Thoracic aorta (tissue), 2 donors: ENCODE measurements at places on chromosomes 6 and 20. TPM values are rescaled to one million over a fixed set of nuclear protein-coding genes. Genes with fewer than 3 reads are reported as not detected.

The ARHGAP40 gene
- not detected for total RNA-seq

The CST5 gene
- not detected for total RNA-seq

The SLC17A2 gene
- not detected for total RNA-seq

The GSTA2 gene
- not detected for total RNA-seq

The PGC gene
- 53.1 TPM for total RNA-seq

The PPP1R3G gene
- total RNA-seq, result 7.3 TPM

The CARMIL1 gene
- total RNA-seq, result 60.4 TPM

The MYLK4 gene
- 0.68 TPM for total RNA-seq

The TGM2 gene
- 371 TPM for total RNA-seq

The SLC4A11 gene
- 0.27 TPM for total RNA-seq

The TCP11 gene
- total RNA-seq, result not detected

- no peak for DNase-seq
- H3K36me3 ChIP-seq, result no peaks in the 10 kb centered on the region
- no peaks in the 10 kb centered on the region for H3K27me3 ChIP-seq
- H3K4me3 ChIP-seq, result no peak overlapping the region
These were observed 255.0 kb downstream of the ESR1 start for GRCh38 chr6:152062476-152062875.

- peak within 1 kb of the TSS; percentile 81 for H3K27ac ChIP-seq
- DNase-seq, result peak; percentile 74
- H3K4me1 ChIP-seq, result peaks cover 20% of the 10 kb centered on the region
- H3K27me3 ChIP-seq, result no peaks in the 10 kb centered on the region
These were observed at the start of gene ABCC10 for GRCh38 chr6:43427406-43428111. Gene ABCC10 (plus strand): TSS chr6:43427541. CDS start chr6:43427979, 438 bp downstream.

DNA sequence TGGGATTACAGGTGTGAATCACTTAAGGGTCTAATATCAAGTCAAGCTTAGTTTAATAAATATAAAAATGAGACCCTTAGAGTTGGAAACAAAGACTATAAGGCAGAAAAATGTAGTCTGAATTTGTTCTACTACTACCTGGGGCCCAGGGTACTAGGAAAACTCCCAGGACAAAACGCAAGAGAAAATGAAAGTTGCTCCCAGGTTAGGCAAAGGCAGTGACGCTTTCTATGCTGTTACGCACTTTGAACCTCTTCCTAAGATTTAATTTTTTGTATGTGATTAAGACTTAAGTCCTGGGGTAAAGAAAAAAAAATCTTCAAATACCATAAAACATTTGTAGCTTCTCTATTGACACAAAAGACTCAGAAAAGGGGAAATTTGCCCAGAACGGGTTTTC, 17.3 kb downstream of the DSP start:
- no peak overlapping the region for H3K4me3 ChIP-seq
- H3K27me3 ChIP-seq, result no peaks in the 10 kb centered on the region
- no peaks in the 10 kb centered on the region for H3K36me3 ChIP-seq
- DNase-seq, result no peak
- no peak overlapping the region for H3K27ac ChIP-seq
- H3K4me1 ChIP-seq, result no peaks in the 10 kb centered on the region

DNA sequence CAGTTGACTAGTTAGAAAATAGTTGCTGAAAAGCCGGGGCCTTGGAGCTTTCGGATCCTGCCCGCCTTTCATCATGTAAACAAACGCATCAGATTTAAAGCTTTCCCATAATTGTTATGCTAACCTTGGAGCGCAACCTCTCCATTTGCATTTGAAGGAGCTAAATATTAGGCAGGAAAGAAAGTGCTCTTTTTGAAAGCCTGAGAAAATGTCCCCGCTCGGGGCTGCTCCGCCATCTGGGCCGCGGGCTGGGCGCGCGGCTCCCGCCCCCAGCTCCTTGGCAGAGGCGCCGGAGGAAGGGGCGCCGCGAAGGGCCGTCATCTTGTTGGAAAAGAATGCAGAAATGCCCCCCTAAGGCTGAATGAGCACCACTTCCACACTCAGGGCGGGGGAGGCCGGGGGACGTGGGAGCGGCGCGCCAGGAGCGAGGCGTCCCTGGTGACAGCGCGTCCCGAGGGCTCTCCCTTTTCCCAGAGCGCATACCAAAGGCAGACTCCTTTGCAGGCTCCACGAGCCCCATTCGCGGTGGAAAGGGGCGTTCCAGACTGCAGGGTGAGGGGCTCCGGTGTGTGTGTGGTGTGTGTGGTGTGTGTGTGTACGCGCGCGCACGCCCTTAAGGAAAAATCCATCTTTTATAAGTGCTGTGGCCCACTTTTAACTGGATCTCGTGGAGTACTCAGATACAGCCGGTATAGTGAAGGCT, 145.6 kb upstream of the ID4 start:
- H3K36me3 ChIP-seq, result no peaks in the 10 kb centered on the region
- no peak for DNase-seq
- peaks cover 16% of the 10 kb centered on the region for H3K4me1 ChIP-seq
- H3K27ac ChIP-seq, result peak overlapping the region; percentile 83
- peak overlapping the region; percentile 84 for H3K4me3 ChIP-seq
- H3K27me3 ChIP-seq, result no peaks in the 10 kb centered on the region

GRCh38 chr6:128346569-128346968, 173.8 kb downstream of the PTPRK start:
- H3K27me3 ChIP-seq, result no peaks in the 10 kb centered on the region
- no peak overlapping the region for H3K27ac ChIP-seq
- H3K36me3 ChIP-seq, result no peaks in the 10 kb centered on the region
- no peak overlapping the region for H3K4me3 ChIP-seq

- no peaks in the 10 kb centered on the region for H3K27me3 ChIP-seq
- DNase-seq, result no peak
- H3K4me1 ChIP-seq, result peaks cover 33% of the 10 kb centered on the region
- H3K4me3 ChIP-seq, result peak overlapping the region; percentile 91
- peaks cover 18% of the 10 kb centered on the region for H3K36me3 ChIP-seq
These were observed 1.2 kb downstream of the ECI2 start for GRCh38 chr6:4133941-4134838.

DNA sequence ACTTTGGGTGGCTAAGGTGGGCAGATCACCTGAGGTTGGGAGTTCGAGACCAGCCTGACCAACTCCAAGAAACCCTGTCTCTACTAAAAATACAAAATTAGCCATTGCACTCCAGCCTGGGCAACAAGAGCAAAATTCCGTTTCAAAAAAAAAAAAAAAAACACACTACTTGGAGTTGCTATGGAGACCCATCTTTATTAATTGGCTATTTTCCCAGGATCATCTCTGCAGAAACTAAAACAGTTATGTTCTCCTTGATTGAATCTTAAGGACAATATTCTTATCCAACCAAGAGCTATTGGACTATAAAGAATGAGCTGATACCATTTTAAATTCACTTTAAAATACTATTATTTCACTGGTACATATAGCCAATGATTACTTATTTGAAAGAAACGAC, 14.7 kb downstream of the AKIRIN2 start:
- H3K36me3 ChIP-seq, result no peaks in the 10 kb centered on the region
- H3K4me3 ChIP-seq, result no peak overlapping the region
- H3K4me1 ChIP-seq, result peaks cover 15% of the 10 kb centered on the region
- no peak overlapping the region for H3K27ac ChIP-seq
- H3K27me3 ChIP-seq, result no peaks in the 10 kb centered on the region

DNA sequence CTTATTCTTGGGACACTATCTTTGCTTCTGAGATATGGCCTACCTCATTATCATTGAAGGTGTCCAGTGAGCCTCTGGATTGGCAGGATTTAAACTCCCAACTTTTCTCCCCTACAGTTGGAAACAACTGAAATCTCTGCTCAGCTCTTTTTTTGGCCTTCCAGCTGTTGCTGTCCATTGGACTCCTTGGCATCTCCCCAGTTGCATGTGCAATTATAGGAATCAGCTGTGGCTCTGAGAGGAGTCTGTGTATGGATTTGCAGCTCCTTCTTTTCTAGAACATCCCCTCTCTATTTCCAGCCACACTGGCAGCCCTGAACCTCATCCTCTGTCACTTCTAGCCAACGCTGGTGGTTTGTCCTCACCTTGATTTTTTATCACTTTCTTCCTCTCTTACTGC, 21.2 kb downstream of the RAB22A start:
- DNase-seq, result no peak

- DNase-seq, result no peak
- no peaks in the 10 kb centered on the region for H3K4me1 ChIP-seq
- H3K27ac ChIP-seq, result no peak overlapping the region
- no peaks in the 10 kb centered on the region for H3K27me3 ChIP-seq
- H3K36me3 ChIP-seq, result no peaks in the 10 kb centered on the region
- H3K4me3 ChIP-seq, result no peak overlapping the region
These were observed 11.1 kb upstream of the IL17F start for GRCh38 chr6:52255434-52255833.

GRCh38 chr20:60092729-60093128, 134.5 kb downstream of the CDH26 start:
- H3K27ac ChIP-seq, result no peak overlapping the region
- no peak for DNase-seq
- peaks cover 2% of the 10 kb centered on the region for H3K4me1 ChIP-seq
- H3K27me3 ChIP-seq, result no peaks in the 10 kb centered on the region
- H3K4me3 ChIP-seq, result no peak overlapping the region

DNA sequence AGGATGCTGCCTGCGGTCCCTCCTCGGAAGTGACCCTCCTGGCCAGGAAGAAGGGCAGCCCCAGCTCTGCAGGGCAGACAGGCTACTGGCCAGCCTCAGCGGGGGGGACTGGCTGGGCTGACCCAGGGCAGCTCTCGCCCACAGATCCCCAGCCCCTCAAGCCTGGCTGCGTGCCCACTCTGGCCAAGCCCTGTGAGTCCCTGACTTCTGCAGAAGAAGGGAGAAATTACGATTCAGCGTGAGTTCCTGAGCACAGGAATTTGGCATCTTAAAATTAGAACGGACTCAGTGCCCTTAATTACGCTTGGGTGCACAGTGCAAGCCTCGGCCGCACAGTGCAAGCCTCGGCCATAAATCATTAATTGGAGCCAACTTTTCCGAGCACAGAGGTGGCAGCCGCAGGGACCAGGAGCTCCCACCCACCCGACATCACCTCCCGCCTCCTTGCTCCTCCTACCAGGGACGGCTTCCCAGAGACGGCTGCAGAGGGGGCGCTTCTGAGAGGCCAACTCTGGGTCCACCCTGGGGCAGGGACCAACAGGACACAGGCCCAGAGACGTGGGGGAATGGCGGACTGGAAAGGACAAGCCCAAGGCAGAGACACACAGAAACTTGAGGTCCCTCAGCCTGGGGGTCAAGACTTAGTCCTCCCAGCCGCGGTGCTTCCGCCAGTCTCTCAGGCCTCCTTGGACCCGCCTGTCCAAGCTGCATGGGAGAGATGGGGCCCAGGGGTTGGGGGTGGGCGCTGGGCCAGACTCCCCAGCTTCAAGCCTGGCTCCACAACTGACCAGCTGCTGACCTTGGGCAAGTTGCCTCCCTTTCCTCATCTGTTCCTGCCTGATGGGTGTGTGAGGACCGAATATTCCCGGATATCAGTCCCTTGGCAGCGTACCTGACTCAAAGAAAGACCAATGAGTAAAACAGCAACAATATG, 165.4 kb downstream of the TAF4 start:
- no peak overlapping the region for H3K4me3 ChIP-seq
- H3K27me3 ChIP-seq, result no peaks in the 10 kb centered on the region
- H3K4me1 ChIP-seq, result no peaks in the 10 kb centered on the region
- no peak overlapping the region for H3K27ac ChIP-seq
- DNase-seq, result no peak

DNA sequence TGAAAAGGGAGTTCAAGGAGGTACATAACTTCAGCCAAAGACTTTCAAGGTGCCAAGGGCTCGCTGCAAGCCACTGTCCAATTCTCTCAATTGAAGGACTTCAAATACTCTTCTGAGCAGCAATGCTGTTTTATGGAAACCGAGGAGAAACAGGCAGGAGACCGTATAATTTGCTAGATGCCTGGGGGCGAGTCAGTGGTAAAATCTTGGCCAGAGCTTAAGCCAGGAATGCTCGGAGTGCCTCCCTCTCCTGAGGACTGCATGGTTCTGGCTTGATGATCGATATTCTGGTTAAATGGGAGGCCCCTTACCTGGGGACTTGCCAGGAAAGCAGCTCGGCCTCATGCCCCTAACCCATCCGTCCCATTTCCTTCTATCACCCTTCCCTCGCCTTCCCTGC, 35.8 kb upstream of the NOP56 start:
- no peaks in the 10 kb centered on the region for H3K27me3 ChIP-seq
- H3K4me3 ChIP-seq, result no peak overlapping the region
- H3K4me1 ChIP-seq, result no peaks in the 10 kb centered on the region

- no peak overlapping the region for H3K27ac ChIP-seq
- no peak for DNase-seq
- H3K36me3 ChIP-seq, result no peaks in the 10 kb centered on the region
- H3K4me3 ChIP-seq, result no peak overlapping the region
These were observed 26.9 kb upstream of the STX11 start for GRCh38 chr6:144123421-144123820.

GRCh38 chr6:107634324-107635056, 144.6 kb downstream of the SOBP start:
- peak overlapping the region; percentile 59 for H3K4me3 ChIP-seq
- no peak overlapping the region for H3K27ac ChIP-seq
- no peaks in the 10 kb centered on the region for H3K27me3 ChIP-seq

DNA sequence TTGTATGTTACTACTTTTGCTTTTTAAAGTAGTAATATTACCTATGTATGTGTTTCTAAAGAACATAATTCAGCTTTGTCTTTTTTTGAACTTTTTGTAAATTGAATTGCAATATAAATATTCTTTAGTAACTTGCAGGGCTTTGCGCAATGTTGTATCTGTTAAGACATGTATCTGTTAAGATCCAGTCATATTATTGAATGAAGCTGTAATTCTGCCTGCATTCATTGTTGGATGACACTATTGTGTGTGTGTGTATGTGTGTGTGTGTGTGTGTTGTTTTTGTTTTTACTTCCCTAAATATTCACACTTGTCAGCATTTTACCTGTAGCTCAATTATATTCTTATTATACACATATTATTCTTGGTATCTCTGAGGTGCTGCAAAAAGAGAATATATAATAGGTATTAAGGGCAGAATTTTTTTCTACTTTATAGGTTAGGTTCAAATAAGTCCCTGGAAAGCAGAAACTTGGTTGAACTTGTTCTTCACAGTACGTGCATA, 164.0 kb downstream of the MEI4 start:
- H3K27me3 ChIP-seq, result no peaks in the 10 kb centered on the region
- no peak overlapping the region for H3K27ac ChIP-seq
- no peak for DNase-seq
- no peaks in the 10 kb centered on the region for H3K4me1 ChIP-seq
- H3K36me3 ChIP-seq, result no peaks in the 10 kb centered on the region

DNA sequence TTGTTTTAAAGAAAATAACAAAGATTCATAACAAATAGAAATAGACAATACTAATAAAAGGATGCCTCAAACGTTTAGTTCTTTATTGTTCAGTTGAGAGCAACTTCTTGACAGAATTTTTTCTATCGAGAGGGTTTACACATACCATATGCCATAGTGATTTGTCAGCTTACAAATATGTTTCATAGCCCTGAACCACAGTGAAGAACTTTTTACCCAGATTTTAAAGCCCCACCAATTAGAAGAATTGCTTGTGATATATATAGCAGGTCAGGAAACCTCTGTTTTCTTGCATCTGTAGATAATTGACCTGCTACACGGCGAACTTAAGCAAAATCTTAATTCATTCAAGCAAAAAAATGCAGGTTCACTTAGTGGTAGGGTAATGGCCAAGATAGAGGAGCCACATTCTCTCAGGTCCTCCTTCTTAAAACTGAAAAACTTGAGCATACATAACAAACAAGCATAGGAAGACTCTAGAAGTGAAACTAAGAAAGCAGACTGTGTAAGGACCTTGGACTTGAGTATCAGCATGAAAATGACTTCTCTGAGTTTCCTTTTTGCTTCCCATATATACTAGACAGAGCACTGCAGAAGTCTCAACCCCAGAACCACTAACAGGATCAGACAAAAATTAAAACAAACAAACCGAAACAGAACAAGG, 39.5 kb downstream of the CRISP1 start:
- no peaks in the 10 kb centered on the region for H3K27me3 ChIP-seq
- H3K4me1 ChIP-seq, result no peaks in the 10 kb centered on the region
- H3K36me3 ChIP-seq, result no peaks in the 10 kb centered on the region
- no peak for DNase-seq
- H3K27ac ChIP-seq, result no peak overlapping the region
- H3K4me3 ChIP-seq, result no peak overlapping the region
